Activated CD8-positive, alpha-beta memory T cell treated with anti-CD3 and anti-CD28 coated beads, Interleukin-2, amount 50 U/mL, for 4 hours (primary cell): ENCODE measurements at places on chromosomes 1 and 21.
A peak's percentile ranks its signal among the peaks of the same experiment; 100 is the strongest.

- no peak for DNase-seq
These were observed 21.3 kb upstream of the A3GALT2 start for GRCh38 chr1:33342041-33342723.

GRCh38 chr21:44761011-44761729 lies 40.5 kb downstream of the UBE2G2 start:
- no peak for DNase-seq

DNA sequence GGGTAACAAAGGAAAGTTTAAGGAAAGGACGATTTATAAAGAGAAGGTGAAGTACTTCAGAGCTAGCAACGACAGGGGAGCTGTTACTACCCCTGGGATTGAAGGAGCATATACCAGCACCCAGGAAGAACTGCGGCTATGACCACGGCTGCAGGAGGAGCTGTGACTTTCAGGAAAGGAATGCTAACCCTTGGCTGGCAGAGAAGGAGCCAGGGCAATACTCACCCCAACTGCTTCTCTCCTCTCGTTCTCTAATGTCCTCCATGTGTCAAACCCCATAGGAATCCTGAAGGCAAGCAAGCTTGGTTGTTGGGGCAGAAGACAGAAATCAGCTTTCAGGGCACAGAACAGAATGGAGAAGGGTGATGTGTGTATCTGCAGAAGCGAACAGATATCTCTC lies 120.5 kb downstream of the TMEM53 start:
- DNase-seq, result no peak

GRCh38 chr1:184210031-184210430 lies 158.5 kb downstream of the TSEN15 start:
- no peak for DNase-seq

DNA sequence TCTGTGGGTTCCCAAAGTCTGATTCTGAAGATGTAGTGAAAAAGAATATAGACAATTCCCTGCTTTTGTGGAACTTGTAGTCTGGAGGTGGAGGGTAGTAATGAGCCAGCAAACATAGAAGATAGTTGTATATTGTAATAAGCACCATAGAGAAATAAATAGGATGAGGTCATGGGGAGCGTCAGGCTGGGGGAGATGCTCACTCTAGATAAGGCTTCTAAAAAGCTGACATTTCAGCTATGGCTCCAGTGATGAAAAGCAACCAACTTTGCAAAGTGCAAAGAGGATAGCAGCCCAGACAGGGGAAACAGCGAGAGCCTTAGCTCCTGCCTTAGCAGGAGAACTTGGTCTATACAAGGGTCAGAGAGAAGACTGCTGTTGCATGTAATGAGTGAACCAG lies 98.0 kb upstream of the RALGPS2 start:
- no peak for DNase-seq

DNA sequence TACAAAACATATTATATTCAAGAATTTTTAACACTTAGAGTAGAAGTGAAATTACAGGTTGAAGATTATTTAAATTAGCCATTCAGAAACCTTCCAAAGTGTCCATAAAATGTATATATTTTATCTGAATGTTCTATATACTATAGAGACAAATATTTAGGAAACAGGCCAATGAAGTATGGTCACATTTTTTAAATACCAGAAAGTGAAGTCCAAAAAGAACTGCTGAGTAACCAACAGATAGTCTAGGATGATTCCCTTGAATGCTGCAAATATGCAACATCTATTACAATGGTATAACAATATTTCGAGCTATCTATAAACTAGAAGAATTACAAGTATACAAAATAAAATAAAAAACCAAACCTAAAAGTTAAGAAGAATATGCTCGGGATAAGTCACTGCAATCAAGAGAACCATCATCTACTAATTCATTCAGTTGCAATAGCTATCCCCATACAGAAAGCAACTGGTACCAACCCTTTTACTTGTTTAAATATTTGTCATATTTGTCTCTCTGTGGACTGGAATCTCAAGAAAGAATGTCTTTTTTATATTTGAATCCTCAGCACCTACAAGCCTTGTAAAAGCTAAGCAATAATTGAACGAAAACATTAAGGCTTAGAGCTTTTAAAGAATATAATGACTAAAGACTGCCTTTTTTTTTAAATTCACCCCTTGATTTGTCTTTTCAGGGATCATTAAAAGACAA lies 8.1 kb downstream of the ODF2L start:
- no peak for DNase-seq

DNA sequence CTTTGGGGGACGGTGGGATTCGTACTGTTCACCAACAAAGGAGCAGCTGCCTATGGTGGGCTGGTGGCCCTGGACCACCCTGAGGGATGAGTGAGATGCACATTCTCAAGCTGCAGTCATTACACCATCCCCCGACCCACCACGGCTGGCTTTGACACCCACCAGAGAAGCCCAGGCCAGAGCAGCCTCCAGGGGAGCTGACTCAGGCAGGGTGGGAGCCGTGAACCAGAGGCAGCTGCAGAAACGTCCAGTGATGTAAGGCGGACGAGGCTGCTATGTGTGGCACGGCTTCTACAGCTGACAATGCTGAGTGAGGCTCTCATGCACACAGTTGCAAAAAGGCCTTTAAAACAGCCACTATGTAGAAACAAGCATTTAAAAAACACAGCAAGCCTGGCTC lies 40.1 kb downstream of the CHAF1B start:
- DNase-seq, result no peak

- no peak for DNase-seq
These were observed 12.7 kb downstream of the LRRC71 start for GRCh38 chr1:156933136-156933535.

- DNase-seq, result peak; percentile 56
These were observed 78.9 kb upstream of the AK4 start for GRCh38 chr1:65069011-65069565.

DNA sequence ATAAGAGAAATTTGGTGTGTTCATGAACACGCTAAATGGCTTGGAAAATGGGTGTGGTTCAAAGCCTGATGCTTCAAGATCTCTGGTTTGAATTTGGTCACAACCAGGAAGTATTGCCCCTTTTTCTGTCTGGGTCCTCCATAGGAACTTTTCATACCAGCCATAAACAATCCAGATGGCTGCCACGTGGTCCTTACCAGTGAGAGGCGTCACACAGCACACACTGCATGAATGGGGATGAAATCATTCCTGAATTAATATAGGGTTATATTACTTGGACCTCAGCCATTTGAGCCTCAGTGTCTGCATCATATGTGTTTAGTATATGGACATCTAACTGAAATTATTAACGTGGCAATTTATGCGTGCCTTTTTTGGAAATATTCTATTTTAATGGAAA lies 64.0 kb downstream of the PRRX1 start:
- no peak for DNase-seq

DNA sequence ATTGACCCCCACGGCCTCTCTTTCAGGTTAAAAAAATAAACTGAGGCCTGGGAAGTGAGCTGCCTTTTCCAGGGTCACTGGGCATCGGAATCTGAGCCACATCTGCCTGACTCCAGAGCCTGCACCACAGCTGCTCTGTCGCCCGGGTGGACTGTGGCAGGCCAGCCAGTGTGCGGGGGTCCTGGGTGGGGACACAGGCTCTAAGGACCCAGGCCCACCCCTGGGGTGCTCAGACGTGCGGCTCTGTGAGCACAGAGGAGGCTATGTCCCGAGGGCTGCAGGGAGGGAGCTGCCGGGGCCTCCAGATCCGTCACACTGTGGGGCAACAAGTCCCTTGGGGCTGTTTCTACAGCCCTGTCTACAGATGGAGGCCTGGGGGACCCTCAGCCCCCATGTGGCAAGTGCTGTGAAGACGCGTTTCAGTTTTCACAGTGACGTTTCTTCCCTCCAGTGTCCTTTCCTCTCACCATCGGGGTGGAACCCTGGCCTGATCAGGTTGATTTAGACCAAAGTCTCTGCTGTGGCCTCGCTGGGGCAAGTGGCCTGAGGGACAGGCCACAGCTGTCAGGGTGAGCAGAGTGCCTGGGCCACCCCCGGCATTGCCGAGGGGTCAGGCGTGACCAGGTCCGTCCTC lies 39.2 kb upstream of the ACTRT2 start:
- DNase-seq, result peak; percentile 10

DNA sequence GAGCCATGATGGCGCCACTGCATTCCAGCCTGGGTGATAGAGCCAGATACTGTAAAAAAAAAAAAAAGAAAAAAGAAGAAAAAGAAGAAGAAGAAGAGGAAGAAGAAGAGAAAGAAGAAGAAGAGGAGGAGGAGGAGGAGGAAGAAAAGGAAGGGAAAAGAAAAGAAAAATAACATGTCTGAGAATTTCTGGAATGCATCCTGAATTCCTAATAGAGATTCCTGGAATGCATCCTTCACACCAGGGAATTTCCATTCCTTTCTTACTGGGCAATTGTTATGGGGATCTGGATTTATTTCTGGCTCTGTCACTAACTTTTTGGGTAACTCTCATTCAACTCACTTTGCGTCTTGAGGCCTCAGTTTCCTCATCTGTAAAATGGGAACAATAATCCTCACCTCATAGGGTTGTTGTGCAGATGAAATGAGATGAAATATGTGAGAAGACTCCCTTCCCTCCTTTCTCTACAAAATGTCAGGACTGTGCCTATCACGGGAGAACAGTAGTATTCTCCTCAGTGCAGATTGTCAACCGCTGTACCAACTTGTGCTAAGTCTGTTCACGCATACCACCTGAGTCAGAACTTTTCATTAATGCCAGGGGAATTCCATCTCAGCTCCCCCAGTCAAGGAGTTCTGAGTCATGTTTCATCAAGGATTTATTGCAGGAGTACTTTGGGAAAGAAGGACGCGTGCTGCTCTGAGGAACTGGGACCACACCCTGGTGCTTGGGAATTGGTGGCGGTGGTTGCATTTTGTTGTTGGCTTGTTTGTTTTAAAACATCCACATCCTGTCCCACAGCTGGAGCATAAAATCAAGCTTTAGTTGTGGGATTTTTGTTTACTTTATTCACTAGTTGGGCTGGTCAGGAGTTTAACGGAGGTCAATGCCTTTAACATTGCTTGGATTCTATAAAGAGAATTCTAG lies 42.4 kb upstream of the ROR1 start:
- DNase-seq, result no peak

GRCh38 chr1:160083968-160084770 lies 2.8 kb downstream of the KCNJ9 start:
- peak; percentile 79 for DNase-seq

- DNase-seq, result peak; percentile 89
These were observed 76.0 kb downstream of the CD247 start for GRCh38 chr1:167442142-167442848.

- no peak for DNase-seq
These were observed 50.7 kb downstream of the SYT2 start for GRCh38 chr1:202659541-202659940.

- no peak for DNase-seq
These were observed 307.1 kb upstream of the RRP15 start for GRCh38 chr1:217977943-217978342.

DNA sequence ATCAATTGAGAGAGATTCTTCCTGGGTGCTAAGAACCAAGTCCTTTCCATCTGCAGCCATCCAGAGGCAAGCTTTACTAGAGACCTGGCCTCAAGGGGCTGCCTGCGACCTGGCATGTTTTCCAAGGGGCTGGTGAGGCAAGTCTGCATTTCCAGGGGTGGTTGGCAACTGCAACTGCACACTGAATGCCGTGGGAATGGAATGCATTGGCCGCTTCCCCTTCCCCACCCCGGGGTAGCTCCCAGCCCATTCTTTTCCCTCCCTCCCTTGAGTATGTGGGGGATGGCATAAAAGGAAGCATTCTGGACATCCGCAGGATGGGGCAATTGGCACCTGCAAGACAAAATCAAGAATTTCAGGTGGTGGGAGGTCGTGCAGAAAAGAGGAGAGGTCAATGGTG lies 155.1 kb downstream of the IGSF21 start:
- no peak for DNase-seq

DNA sequence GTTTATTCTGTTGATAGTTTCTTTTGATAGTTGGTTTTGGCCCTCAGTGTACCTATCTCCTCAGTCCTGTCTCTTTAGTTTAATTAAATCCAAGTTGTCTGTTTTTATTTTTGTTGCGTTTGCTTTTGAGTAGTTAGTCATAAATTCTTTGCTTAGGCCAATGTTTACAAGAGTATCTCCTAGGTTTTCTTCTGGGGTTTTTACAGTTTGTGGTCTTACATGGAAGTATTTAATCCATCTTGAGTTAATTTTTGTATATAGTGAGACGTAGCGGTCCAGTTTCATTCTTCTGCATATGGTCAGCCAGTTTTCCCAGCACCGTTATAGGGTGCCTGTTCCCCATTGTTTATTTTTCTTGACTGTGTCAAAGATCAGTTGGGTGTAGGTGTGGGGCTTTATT lies 139.4 kb downstream of the POU2F1 start:
- DNase-seq, result no peak

- DNase-seq, result peak; percentile 51
These were observed 31.7 kb downstream of the RUNX3 start for GRCh38 chr1:24898152-24898908.

GRCh38 chr1:3658231-3658615 lies 5.9 kb downstream of the TP73 start:
- no peak for DNase-seq

DNA sequence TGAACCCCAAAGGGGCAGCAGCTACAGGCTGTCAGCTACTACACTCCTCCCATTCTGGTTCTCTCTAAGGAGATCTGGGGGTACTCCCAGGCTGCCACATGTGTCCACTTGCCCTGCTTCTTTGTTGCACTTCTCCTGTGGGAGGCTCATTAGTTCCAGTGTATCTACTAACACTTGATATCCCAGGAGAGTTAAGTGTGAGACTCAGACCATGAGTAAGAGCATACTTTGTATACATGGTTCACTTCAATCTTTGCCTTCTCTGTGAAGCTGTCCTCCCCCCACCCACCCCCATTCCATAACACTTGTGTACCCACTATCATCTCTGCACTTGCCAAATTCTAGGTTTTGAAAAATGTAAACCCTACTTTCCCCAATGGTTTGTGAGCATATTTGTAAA lies 34.9 kb upstream of the GADD45A start:
- DNase-seq, result no peak

DNA sequence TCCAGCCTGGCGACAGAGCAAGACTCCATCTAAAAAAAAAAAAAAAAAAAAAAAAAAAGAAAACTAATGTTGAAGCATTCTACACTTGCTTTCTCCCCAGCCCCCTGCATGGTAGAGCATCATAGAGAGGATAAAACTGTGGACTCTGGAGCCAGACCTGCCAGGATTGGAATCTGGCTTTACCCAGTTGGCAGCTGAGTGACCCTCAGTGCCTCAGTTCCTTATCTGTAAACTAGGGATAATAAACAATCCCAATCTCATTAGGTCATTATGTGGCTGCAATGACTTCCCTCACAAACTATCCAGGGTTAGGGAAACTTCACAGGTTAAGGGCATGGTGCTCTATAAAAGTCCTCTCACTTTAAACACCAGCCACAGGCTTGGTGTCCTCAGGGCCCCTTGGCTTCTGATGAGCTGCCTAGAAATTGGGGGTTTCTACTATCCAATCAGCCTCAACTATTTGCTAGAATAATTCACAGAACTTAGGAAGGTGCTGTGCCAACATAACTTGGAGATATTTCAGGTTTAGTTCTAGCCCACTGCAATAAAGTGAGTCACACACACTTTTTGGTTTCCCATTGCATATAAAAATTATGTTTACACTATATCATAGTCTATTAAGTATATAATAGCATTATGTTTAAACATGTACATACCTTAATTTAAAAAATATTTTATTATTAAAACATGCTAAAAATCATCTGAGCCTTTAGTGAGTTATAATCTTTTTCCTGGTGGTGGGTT lies 180.5 kb upstream of the B3GALT2 start:
- no peak for DNase-seq

GRCh38 chr1:241533326-241534115 lies 1.3 kb downstream of the KMO start:
- DNase-seq, result no peak

GRCh38 chr21:46145840-46146691 lies 9.3 kb downstream of the FTCD start:
- no peak for DNase-seq

GRCh38 chr1:6027591-6027990 lies 18.1 kb upstream of the KCNAB2 start:
- no peak for DNase-seq
